ENCODE measurements at places on chromosomes 4 and X.
A peak's percentile ranks its signal among the peaks of the same experiment; 100 is the strongest.

GRCh38 chrX:17854531-17854930 lies 6.6 kb downstream of the RAI2 start:
- no peak for DNase-seq

DNA sequence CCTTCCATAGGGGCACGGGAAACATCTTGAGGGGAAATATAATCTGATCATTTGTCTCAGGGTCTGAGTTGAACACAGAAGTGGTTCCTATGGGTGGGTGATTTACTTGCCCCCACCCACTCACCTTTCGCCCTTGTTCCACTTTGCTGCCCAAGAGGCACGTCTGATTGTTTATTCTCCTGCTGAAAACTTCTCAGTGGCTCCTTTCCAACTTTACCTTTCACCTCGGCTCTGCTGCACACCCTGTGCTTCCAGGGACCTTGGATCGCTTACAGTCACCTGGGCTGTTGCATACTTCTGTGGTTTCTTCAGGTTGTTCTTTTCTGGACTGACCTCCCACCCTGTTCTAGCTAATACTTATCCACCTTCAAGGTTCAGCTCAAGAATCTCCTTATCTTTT lies 213.4 kb upstream of the JADE1 start:
- DNase-seq = no peak

GRCh38 chr4:3199653-3200422 lies 49.1 kb upstream of the MSANTD1 start:
- no peak for DNase-seq

- no peak for DNase-seq
These were observed 173.8 kb upstream of the SCML1 start for GRCh38 chrX:17563515-17563914.

- no peak for DNase-seq
These were observed 71.5 kb downstream of the SORBS2 start for GRCh38 chr4:185740471-185740873.

DNA sequence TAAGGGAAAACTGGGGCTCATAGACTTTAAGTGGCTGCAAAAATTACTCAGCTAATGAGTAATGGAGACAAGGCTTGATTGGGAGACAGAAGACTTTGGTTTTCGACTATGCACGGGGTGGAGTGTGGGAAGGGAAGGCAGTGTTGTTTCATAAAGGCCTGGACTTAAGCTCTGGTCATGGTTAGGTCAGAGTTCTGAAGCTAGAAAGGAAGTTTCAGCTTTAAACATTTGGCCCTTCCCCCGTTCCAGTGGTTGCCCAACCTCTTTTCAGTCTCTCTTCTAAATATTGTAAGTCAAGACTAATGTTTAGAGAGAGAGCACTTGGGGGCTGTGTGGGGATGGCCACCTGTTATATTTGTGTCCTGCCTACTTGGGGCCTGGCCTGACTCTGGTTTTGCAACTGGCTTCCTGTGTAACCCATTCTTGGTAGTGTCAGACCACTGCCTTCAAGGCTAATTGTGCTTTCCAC lies 21.0 kb downstream of the MSN start:
- no peak for DNase-seq

DNA sequence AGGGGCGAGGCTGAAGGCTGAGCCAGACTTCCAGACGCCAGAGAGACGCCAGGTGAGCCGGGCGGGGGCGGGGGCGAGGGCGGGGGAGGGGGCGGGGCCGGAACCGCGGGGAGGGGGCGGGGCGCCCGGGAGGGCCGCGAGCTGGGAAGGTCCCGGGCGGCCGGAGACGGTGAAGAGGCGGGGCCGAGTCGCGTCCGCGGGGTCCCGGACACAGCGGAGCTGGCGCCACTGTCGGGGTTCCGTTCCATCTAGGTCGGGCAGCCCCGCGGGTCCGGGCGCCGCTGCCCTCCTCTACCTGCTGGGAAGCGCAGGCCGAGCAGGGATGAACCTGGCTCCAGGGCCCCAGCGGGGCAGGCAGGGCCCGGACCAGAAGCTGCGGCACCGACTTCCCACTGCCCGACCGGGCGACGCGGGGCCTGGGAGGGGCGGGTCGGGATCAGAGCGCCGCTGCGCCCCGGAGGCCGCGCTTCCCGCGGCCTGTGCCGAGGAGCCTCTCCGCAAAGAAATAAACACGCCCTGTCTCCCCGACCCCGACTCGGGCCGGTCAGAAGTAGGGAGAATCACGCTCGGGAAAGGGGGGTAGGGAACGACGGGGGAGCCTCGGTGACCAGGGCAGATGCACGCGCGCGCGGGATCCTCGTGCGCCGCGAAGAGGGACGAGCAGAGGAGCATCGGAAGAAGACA lies 10.6 kb downstream of the HMX1 start:
- no peak for DNase-seq

DNA sequence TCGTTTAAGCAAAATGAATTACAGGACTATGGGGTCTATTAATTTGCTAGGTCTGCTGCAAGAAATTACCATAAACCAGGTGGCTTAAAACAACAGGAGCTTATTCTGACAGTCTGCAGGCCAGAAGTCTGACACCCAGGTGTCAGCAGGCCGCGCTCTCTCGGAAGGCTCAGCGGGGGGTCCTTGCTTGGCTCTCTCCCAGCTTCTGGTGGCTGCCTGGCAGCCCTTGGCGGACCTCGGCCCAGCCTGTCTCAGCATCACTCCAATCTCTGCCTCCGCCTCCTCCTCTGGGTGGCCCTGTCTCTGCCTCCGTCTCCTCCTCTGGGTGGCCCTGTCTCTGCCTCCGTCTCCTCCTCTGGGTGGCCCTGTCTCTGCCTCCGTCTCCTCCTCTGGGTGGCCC lies 580.5 kb upstream of the FAT1 start:
- no peak for DNase-seq

DNA sequence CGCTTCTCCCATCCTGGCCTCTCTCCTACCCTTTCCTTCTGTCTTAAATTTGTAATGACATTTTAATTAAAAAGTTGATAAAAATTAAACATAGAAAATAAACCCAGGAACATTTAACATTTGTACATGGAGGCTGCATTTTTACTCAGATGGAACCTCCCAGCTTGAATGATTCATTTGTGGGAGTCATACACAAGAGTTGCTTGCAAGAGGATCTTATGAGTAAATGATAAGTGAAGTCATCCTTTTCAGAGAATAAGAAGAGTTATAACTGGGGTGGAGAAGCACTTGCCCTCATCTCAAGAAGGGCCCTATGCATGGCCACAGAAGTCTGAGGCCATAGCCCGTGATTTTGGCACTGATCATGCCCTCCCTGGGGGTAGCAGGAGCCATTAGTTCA lies 482.9 kb upstream of the BOD1L1 start:
- DNase-seq = no peak

GRCh38 chr4:48027653-48028052 lies 11.1 kb downstream of the NIPAL1 start:
- no peak for DNase-seq

- no peak for DNase-seq
These were observed 169.9 kb downstream of the AFF2 start for GRCh38 chrX:148670277-148670676.

DNA sequence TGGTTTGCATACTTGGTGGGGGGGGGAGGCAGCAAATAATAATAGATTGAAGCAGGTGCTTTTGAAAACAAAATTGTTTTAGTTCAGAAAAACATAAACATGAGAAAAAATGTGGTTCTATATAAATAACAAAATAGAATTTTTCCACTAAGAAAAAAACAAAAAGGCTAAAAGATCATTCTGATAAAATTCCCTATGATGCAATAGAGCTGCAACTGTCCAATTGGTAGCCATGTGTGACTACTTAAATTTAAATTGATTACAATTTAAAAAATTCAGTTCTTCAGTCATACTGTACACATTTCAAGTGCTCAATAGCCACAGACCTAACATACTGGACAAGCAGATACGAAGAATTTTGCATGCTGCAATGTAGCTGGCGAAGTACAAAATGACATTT lies 11.0 kb downstream of the TRMT10A start:
- no peak for DNase-seq

- no peak for DNase-seq
These were observed 112.6 kb downstream of the PHKA2 start for GRCh38 chrX:18871161-18871890.

- no peak for DNase-seq
These were observed 29.9 kb downstream of the PNMA6E start for GRCh38 chrX:153371256-153371655.

GRCh38 chr4:87677731-87678130 lies 27.7 kb downstream of the DMP1 start:
- no peak for DNase-seq

- no peak for DNase-seq
These were observed 47.9 kb downstream of the CXCL1 start for GRCh38 chr4:73917081-73917501.

- no peak for DNase-seq
These were observed 1.1 kb downstream of the NAA10 start for GRCh38 chrX:153933748-153934147.

DNA sequence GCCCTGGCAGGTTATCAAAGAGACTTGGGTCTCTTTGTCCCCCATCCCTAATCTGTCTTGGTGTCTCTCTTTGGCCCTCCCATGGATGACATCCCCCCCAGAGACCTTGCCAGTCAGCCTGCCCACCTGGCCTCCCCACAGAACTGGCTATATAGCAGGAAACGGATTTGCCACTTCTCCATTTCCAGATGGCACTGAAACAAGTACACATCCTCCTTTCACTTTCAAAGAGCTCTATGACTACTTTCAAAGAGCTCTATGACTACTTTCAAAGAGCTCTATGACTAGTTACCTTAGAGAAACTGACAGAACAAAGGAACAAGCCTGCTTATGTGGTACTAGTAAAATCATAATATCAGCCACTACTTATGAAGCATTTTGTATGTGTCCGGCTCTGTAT lies 175.3 kb downstream of the MAML3 start:
- peak; percentile 34 for DNase-seq

- DNase-seq = no peak
These were observed 23.0 kb upstream of the OTUD4 start for GRCh38 chr4:145203410-145203809.

GRCh38 chr4:148964456-148964855 lies 522.2 kb upstream of the NR3C2 start:
- DNase-seq = no peak

GRCh38 chrX:143964549-143964948 lies 80.7 kb downstream of the UBE2NL start:
- no peak for DNase-seq

DNA sequence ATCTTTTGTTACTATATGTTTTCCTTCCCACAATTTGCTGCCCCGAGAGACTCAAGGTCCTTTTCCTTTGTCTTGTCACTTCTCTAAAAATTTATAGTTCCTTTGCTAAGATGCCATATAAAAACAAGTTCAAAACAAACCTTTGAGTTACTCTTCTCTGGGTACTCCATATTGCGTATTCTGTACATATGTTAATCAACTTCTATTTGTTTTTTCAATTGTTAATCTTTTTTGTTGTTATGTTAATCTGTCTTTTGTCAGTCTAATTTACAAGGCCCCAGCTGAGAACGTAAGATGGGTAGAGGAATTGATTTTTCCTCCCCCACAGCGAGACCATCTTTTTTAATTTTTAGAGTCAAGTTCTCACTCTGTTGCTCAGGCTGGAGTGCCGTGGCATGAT lies 7.2 kb upstream of the PPEF2 start:
- DNase-seq = no peak

DNA sequence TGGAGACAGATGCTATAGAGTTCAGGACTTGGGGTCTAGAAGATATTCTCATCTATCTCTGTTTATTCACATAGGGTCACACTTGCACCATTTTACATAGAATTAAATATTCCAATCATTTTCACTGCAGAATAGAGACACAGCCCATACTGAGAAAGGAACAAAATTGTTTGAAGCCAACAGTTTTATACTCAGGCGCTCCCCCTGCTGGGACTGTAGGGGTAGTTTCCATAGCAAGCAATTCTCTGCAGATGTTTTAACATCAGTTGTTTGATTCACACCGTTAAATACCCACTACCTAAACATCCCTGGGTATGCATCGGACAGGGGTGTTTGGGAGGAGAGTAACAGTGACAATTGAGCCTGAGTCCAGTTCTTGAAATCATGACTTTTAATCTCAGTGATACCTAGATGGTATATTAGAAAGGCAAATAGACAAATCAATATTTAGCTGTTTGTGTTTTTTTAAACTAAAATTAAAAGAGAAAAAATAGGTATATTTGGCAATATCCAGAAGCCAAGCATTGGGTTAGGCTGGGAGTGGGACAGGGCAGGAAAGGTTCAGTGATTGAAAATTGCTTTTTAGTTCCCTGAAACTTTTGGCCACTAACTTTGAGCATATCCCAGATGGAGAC lies 33.8 kb downstream of the LONRF3 start:
- peak; percentile 47 for DNase-seq

DNA sequence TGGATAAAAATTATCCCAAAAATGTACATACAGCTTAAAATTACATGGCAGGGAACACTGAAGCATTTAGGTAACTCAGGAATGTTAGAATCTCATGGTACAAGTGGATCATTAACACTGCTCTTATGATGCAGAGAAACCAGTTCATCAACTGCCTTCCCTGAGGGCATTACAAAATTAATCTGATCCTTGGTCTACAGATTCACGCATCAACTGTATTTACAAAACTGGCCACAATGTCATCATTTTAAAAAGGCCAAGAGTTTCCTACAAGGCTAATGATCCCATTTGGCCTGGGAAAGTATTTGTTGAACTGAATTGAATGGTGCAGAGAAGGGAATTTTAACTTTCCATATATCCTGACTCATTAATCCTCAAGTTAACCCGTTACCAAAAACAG lies 84.6 kb downstream of the TSPAN5 start:
- no peak for DNase-seq

- no peak for DNase-seq
These were observed 57.1 kb upstream of the MID1 start for GRCh38 chrX:10677490-10677889.

DNA sequence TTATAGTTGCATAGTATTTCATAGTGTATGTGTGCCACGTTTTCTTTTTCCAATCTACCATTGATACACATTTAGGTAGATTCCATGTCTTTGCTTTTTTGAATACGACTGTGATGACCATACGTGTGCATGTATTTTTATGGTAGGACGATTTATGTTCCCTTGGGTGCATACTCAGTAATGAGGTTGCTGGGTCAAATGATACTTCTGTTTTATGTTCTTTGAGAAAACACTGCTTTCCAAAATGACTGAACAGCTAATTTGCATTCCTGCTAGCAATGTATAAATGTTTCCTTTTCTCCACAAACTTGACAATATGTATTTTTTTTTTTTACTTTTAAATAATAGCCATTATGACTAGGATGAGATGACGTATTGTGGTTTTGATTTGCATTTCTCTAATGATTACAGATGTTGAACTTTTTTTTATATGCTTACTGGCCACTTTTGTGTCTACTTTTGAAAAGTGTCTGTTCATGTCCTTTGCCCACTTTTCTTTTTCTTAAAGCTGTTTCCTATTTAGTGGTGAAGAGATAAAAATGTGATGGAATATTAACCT lies 969.5 kb upstream of the NDST4 start:
- DNase-seq = no peak

GRCh38 chrX:153886915-153887314 lies 942 bp upstream of the L1CAM start:
- DNase-seq = no peak

- no peak for DNase-seq
These were observed 28.9 kb upstream of the NDUFC1 start for GRCh38 chr4:139331185-139331584.

DNA sequence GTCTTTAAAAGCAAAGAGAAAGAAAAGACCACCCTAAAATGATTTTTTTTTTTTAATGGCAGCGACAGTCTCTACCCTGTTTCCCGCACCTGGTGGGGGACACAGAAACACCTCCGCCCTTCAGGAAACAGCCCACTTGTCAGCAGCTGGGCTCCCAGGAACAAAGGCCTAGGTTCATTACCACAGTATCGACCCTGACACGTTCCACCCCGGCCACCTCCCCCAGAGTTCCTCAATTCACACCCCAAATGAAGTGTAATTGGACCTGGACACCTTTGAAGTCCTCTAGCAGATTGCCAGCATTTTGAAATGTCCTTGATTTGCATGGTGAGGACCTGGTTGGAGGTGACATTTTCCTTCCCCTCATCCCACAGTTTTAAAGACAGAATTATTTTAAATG lies 175.0 kb upstream of the BCOR start:
- DNase-seq = no peak
